ENCODE measurements at places on chromosomes 5 and 9.

- no peak for DNase-seq
Observed at GRCh38 chr5:171295299-171295698, 13.7 kb upstream of the TLX3 start.

- DNase-seq: no peak
Observed at GRCh38 chr9:37149666-37150308, 29.4 kb downstream of the ZCCHC7 start.

- no peak for DNase-seq
Observed at GRCh38 chr5:113244966-113245365, 189.8 kb downstream of the TSSK1B start.

DNA sequence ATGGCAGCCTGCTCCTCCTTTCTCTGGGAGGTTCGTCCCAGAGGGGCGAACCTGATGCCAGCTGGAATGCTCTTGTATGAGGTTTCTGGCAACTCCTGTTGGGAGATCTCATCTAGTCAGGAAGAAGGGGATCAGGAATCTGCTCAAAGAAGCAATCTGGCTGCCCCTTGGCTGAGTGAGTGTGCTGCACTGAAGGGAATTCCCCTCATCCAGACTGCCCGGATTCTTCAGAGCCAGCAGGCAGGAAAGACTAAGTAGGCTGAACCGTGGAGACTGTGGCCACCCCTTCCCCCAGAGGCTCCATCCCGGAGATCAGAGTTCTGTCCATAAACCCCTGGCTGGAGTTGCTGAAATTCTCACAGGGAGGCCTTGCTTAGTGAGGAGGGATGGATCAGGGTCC, 476.0 kb downstream of the CSNK1G3 start:
- DNase-seq: no peak

DNA sequence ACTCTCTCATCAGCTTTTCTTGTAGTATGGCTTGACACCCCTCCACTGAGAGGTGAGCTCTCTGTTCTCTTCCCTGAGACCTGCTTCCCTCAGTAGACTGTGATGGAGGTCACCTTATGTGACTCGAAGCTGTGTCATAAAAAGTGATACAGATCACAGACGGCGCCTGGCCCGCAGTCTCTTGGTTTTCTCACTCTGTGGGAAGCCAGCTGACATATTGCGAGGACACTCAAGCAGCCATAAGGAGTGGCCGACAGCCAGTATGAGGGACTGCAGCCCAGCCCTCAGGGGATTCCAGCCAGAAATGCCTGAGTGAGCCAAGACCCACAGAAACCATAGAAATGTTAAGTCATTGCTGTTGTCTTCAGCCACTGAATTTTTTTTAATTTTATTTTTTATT, 38.0 kb downstream of the GADD45G start:
- DNase-seq: no peak

GRCh38 chr5:32172923-32173266, 1.2 kb downstream of the GOLPH3 start:
- DNase-seq: no peak

DNA sequence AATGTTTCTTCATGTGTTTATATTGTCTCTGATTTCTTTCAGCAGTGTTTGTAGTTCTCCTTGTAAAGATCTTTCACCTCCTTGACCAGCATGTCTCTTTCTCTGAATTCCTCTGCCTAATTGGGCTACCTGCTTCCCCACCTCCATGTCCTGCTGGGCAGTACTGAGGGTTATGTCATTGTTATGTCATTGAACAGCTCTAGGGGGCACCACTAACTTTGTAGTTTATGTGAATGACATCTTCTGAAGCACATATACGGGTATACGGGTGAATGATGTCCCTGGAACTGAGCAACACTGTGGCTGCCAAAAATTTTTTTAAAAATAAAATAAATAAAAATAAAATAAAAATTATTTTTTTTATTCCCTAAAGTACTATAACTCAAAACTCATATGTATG, 16.9 kb upstream of the SNCAIP start:
- no peak for DNase-seq

DNA sequence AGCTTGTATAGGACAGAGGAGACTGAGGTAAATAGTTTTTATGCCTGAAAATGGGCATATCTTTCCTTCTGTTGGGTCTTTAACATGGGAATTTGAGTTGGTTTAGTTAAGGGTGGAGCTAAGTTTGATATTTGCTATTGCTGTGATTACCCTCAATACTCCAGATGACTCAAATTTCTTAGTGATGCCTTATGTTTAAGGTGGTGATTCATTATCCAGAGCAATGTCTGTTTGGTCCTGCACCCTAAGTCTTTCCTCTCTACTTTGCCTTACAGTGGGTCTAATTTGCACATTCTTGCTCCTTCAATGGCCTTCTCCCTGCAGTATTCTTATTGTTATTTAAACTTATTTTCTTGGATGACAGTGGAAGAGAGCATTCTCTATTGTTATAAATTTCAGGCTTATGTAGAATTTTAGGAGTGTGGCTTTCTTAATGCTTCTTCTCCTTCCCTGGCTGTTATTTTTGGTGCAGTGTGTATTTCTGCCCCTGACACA, 312.9 kb upstream of the RPS23 start:
- no peak for DNase-seq

DNA sequence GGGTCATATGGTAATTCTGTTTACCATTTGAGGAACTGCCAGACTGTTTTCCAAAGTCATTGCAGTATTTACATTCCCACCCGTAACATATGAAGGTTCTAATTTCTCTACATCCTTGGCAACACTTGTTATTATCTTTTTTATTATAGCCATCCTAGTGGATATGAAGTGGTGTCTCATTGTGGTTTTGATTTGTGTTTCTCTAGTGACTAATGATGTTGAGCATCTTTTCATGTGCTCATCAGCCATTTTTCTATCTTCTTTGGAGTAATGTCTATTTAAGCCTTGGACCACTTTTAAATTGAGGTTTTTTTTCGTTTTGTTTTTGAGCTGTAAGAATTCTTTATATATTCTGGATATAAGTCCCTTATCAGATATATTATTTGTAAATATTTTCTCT, 132.8 kb upstream of the RUSC2 start:
- no peak for DNase-seq

DNA sequence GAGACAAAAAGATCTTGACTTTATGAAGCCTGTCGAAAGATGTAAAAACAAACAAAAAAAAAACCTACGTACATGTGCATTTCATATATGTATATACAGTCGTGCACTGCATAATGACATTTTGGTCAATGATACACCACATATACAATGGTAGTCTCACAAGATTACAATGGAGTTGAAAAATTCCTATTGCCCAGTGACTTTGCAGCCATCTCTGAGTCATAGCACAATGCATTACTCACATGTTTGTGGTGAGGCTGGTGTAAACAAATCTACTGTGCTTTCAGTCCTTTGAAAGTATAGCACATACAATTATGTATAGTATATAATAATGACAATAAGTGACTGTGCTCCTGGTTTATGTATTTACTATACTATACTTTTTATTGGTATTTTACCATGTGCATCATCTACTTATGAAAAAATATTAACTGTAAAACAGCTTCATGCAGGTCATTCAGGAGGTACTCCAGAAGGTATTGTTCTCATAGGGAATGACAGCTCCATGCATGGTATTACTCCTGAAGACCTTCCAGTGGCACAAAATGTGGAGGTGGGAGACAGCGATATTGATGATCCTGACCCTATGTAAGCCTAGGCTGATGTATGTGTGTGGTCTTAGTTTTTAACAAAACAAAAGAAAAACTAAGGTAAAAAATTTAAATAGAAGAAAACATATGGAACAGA, 73.7 kb upstream of the FST start:
- no peak for DNase-seq

DNA sequence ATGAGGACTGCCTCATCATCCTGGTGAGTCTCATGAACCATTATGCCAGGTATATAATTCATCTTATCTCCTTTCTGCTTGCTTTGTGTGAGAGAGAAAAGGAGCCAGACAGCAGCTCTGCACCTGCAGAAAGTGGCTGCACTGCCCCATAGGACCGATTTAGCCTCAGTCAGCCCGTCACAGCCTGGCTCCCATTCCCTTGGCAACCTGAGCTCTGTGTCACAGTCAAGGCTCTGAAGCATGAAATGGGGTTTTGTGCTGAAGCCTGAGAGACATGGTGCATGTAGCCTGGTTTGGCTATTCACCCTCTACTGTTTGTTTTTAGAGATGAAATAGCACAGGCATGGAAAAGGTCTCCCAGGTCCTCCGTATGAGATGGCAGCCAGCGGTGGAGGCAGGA, 198.3 kb downstream of the KCTD16 start:
- no peak for DNase-seq

- no peak for DNase-seq
Observed at GRCh38 chr5:73901043-73901442, 275.0 kb downstream of the ARHGEF28 start.

GRCh38 chr5:88393716-88394535, 125.3 kb upstream of the TMEM161B start:
- no peak for DNase-seq

DNA sequence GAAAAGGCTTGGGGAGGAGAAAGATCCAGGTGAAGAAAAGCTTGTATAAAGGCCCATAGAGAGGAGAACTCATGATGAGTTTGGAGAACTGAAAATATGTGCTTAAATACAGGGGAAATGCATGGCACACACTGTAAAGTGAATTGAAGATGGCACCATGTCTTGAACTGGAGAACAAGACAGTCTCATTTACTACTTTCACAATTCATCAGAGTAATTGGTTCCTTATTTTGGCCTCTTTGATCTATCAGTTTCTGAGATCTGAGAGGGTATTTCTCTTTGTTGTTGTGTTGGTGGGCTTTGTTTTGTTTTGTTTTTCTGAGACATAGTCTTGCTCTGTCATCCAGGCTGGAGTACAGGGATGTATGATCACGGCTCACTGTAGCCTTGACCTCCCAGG, 98.2 kb downstream of the CEMIP2 start:
- DNase-seq: no peak

DNA sequence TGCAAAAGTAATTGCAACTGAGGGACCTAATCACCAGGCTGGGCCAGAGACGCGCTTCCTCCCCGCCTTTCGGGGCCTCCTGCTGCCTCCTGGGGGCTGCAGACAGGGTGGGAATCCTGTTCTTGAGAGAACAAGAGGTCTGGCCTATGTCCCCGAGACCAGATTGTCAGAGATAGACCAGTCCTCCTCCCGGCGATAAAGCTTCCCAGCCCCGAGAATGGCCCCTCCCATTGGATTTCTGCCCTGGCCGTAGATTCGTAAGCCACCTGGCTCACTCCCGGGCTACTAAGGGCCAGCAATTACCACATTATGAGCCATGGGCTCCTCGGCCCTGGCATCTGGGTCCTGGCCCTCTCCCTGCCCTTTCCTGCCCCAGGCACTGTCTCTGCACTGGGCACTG, 70.4 kb downstream of the HRH2 start:
- no peak for DNase-seq

- no peak for DNase-seq
Observed at GRCh38 chr9:6997330-6997729, 239.6 kb downstream of the KDM4C start.

All from activated T-cell treated with anti-CD3 and anti-CD28 coated beads, Interleukin-2, amount 50 U/mL, for 48 hours (primary cell).